ENCODE measurements at places on chromosomes 12 and 14.

- no peak for DNase-seq
Observed at GRCh38 chr12:64636856-64637255, 26.6 kb downstream of the RASSF3 start.

DNA sequence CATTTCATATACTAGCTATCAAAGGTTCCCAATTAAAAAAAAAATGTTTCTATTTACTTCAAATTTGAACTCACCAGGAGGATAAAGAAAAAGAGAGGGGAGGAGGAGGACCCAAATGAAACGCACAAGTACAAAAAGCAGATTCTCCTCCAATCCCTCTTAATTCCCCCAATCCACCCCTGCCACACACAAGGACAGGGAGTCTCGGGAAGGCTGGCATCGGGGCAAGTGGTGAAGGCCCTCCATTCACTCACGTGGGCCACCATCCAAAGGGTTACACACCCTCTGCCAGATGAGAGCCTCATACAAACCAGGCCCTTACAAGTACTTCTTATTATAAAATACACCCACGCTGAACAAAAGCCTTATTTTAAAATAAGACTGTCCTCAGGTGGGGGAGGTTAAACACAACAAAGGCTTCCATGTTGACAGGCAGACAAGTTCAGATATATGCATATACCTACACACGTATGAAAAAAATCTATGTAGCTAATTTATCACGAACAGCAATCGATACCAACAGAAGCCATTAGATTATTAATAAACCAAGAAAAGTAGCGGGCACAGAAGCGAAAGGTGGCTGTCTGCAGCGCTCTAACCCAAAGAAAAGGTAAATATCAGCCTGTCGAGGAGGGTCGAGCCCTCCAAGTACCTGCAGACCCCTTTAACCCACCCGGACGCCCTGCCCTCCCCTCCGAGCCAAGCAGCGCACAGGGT, 1.5 kb downstream of the ATP2B1 start:
- DNase-seq: no peak

DNA sequence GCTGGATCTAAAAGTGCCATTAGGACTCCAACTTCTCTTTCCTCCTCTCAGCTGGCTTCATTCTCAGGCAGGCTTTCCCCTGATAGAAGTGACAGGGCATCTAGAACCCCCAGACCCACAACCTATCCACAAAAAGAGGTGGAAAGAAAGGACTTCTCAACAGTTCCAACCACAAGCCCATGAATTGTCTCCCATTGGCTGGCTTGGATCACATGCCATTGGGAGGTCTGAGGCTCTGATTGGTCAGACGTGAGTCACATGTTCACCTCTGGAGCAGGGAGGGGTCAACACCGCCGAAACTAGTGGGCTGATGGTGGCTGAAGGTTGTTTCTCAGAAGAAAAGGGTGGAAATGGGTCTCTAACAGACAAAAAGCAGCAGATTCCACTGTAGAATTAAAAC, 47.2 kb downstream of the DRAM1 start:
- DNase-seq: no peak

GRCh38 chr12:46354111-46354801, 18.3 kb downstream of the SLC38A2 start:
- DNase-seq: no peak

DNA sequence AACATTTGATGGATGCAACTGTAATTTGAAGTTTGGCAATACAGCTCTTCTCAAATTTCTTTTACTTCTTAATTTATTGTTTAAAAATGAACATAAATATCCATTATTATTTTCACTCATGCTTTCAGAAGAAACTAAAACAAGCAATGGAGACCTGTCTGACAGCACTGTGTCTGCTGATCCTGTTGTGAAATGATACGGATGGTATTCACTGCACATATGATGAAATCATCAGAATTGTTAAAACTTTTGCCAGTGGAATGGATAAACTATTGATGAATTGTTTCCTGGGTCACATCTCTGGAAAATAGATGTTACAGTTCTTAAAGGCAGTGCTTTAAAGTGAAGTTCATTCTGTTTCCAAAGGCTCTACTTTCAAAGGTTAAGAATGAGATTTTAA, 59.2 kb downstream of the WASHC4 start:
- no peak for DNase-seq

- DNase-seq: no peak
Observed at GRCh38 chr12:41466802-41467201, 278.7 kb downstream of the PDZRN4 start.

- no peak for DNase-seq
Observed at GRCh38 chr12:25301798-25302197, 51.1 kb upstream of the KRAS start.

GRCh38 chr14:106459971-106460730, 933.8 kb downstream of the TMEM121 start:
- peak; percentile 46 for DNase-seq

GRCh38 chr14:69299286-69300035, 39.5 kb downstream of the GALNT16 start:
- DNase-seq: no peak

DNA sequence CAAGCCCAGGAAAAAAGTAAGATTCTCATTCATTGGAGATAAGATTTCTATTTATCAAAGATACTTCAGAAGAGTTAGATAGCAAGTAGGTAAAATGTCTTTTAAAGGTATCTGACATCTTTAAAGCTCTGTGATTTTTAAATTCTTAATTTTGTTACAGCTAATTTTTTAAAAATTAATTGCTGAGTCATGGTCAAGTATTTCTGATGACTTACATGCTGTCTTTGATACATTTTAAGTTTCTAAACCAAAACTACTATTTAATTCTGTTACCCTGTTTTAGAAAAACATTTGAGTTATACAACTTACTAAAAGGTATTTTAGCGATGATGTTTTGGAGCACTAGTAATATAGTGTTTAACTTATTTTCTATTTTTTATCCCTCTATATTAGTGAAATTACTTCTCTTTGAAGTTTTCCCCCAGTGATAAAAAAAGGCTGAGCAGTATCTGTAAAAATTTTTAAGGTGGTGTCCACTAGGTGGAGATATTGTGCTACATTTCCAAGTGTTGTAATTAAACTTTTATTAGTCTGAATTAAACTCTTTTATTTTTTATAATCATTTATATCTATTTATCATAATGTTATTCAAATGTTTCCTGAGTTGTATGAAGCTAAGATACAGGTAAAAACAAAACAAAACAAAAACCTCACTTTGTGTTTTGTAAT, 11.5 kb downstream of the ALG10 start:
- no peak for DNase-seq

DNA sequence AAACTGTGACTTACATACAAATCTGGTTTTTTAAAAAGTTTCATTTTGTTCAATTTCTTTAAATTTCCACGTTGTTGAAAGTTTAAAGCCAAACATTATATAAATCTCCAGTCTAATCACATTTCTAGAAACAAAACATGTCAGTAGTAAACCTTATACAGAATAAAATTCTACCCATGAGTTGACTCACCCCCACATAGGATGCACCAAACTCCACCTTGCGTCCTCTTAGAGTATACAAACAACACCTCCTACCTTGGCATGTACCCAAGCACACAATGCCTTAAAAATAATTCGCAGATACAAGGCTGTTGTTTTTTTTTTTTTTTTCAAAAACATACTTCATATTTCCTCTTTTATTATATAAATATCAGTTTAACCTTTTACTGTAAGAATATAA, 3.3 kb downstream of the FBXL14 start:
- no peak for DNase-seq

GRCh38 chr12:39426636-39427240, 16.2 kb downstream of the KIF21A start:
- no peak for DNase-seq

DNA sequence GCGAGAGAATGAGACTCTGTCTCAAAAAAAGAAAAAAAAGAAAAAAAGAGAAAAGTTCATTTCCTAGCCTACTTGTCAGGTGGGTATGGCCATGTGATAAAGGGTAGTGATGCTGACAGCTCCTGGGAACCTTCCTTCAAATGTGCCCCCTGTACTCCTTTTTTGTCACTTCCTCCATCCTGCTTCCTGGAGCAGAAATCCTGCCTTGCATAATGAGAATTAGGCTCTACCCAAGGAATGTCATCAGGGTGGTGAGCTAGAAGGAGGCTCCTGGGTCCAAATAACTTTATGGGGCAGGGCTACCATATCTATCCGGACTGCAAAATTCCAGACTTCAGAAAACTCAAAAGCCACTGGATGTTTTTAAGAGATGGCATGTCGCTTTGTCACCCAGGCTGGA, 27.8 kb upstream of the FBXO34 start:
- DNase-seq: no peak

DNA sequence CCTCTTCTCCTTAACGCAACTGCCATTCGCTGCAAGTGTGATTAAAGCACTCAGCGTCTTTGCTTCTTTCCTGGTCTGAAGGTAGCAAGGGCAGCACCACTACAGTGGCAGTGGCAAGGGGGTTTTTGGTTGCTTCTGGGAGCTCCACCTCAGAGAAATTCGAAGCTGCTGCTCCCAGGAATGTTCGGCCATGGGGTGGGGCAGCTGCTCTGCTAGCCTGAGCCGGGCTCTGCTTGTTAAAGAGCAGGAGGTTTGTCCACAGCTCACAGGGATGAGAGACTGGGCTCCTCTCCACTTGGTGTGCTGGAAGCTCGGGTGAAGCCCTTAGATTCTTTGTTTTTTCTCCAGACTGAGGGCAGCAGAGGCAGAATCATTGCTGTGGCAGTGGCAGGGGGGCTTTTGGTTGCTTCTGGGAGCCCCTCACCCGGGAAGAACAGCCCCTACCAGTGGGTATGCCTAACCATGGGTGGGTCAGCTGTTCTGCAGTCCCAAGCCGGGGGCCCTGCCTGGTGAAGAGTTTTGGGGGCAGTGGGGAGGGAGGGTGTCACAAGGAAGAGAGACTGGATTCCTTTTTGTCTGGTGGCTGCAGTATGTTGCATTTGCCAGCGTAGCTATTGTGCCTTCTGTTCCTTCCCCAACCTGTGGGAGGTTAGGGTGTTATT, 340.2 kb downstream of the AEBP2 start:
- no peak for DNase-seq

DNA sequence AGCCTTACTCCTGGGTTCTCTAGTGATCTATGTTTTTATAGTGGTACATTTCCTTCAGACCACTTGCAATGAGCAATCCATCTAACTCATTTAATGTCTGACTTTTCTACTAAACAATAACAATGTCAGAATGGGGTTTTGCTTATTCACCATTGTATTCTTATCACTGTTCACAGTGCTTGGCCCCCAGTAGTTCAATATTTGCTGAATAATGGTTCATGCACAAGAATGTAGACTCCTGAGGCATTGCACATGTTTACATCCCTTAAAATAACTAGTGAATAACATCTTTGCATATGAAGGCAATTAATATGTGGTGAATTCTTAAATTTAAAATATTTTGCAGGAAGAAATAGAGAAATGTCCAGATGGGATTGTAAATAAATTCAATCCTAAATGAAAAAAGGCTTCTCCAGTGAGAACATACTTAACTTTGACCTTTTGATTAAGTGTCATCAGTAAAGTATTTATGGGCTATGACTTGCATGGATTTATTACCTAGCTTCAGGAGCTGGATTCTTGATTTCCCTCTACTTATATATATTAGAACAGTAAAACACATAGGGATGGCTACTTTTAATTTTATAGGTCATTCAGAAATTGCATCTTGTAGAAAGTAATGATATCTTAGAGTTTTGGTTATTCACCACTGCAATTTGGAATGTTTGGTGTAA, 3.4 kb downstream of the CCER1 start:
- no peak for DNase-seq

GRCh38 chr12:71440763-71441748, 1.5 kb downstream of the LGR5 start:
- no peak for DNase-seq

- no peak for DNase-seq
Observed at GRCh38 chr14:39426605-39427004, 5.6 kb downstream of the FBXO33 start.

DNA sequence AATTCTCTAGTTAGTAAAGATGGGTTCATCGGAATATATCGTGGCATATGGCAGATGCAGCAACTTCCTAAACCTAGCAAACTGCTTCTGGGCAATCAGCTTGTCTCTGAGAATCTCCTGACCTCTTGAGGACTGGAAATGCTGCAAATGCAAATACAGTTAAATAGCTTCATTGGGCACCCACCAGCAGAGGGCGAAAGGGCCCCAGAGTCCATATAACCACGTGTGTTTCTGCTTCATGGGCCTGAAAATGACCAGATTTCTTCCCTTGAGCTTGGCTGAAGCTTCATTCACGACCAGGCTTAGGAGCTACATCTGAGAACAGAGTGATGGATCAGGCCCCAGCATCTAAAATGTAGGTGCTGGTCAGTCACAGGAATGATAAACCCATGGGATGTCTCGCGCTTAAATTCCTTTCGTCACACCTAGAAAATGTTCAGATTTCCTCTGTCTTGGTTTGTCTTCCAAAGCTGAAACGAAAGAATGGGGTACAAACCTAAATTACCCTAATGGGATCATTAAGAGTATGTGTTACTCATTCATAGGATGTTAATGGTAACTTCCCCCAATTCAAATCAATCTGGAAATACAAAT, 1482.5 kb upstream of the TMEM132C start:
- DNase-seq: no peak

DNA sequence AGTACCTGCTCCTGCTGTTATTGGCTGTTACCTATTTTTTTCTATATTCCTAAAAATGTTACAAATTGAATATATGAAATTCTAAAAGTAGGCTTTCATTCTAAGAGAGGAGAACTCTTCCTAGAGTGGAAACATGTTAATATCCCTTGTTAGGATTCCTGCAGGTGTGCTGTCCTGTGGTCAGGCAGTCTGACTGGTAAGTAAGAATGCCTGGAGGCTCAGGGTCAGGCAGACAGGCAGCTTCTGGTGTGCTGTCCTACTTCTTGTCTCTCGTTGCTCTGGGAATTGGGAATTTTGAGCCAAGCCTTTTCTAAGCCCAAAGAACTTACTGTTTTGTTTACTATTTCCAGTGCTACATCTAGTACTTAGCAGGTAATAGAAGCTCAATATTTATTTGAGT, 10.3 kb downstream of the PPHLN1 start:
- no peak for DNase-seq

DNA sequence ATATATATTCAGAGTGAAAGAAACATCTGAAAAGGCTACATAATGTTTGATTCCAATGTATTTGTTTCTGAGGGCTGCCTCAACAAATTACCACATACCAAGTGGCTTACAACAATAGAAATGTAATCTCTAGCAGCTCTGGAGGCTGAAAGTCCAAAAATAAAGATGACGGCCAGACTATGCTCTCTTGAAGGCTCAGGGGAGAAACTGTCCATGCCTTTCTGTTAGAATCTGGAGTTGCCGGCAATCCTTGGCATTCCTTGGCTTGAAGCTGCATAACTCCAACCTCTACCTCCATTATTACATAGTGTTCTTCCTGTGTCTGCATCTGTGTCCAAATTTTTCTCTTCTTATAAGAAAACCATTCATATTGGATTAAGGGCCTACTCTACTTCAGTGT, 68.1 kb upstream of the PLEKHG7 start:
- DNase-seq: no peak

GRCh38 chr14:20769421-20769820, 1.2 kb downstream of the EDDM3B start:
- DNase-seq: no peak

GRCh38 chr14:98963610-98964009, 308.4 kb downstream of the BCL11B start:
- no peak for DNase-seq

- DNase-seq: no peak
Observed at GRCh38 chr12:117486840-117487659, 125.6 kb upstream of the NOS1 start.

GRCh38 chr14:78028471-78028870, 141.7 kb upstream of the NRXN3 start:
- no peak for DNase-seq

All from activated naive CD4-positive, alpha-beta T cell (primary cell).